T-cell (primary cell): ENCODE measurements at places on chromosomes 6 and 20.

DNA sequence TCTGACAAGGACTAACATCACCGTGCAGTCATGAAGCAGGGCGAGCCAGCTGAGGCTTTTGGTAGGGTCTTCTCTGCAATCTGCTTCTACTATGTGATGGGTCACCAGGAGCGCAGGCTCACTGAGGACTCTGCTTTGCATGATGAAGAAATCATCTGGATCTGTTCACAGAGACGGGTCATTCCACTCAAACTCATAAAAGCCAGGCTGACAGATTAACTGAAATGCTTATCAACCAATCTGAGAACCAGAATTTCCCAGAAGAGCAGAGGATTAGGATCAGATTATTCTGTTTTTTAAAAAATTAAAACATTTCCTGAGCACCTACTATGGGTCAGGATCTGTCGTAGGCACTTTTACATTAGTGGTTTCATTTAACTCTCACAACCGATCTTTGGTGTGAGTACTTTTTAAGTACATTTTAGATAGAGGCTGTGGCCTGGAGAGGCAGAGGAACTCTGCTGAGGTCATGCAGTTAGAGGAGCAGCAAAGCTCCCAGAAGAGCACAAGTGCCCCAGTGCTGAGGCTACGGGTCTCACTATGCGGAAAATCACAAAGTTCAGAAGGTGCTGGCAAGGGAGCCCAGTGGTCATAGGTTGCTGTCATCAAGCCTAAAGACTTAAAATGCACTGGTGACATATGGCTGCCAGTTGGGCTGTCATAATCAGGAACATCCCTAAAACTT lies 109.1 kb downstream of the BACH2 start:
- no peak for DNase-seq

DNA sequence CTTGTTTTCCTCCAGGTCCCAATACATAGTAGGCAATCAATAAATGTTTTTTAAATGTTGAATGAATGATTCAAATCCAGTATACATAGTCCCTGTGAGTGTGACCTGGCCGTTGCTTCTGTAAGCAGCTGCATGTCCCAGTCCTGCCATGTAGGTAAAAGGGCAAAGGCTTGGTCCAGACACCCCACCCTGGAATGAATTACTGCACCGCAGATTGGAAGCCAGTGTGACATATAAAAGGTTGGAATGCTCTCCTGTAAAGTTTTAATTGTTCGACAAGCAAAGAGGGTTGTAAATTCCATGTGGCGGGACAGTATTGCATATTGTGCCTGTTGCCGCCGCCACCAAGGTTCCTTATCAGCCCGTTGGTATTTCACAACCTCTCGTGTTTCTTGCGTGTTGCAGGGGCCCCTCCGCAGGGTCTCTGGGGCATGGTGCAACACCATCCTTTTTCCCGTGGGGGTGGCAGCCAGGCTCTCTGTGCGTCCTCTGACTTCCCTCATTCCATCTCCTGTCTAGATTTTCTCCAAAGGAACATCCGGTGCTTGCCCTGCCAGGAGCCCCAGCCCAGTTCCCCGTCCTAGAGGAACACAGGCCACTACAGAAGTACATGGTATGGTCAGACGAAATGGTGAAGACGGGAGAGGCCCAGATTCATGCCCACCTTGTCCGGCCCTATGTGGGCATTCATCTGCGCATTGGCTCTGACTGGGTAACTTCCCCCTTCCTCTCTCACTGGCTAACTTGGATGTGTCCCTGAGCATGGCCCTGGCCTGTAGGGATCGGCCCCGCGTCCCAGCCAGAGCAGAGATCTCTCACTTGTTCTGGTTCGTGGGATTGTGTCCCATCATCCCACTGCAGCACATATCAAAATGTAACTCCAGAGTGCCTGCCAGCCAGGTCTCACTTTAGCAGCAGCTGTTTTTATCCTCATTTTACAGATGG lies 20.3 kb downstream of the POFUT1 start:
- DNase-seq = no peak

DNA sequence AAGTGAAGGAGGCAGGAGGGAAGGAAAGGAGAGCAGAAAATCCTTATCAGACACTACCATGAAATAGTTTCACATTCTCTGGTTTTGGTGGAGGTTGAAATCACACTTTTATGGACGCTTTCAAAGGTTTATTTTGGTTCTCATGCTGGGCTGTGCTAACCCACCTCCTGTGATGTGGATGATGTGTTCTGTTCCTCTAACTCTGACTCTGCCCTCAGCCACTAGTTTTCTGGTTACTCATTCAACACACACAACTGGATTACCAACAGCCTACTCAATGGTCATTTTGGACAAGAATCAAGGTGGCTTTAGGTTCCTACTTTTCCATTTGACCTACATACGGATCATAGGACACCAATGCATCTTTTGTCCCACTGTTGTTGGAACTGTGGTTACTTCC lies 522.1 kb upstream of the BTBD3 start:
- no peak for DNase-seq

DNA sequence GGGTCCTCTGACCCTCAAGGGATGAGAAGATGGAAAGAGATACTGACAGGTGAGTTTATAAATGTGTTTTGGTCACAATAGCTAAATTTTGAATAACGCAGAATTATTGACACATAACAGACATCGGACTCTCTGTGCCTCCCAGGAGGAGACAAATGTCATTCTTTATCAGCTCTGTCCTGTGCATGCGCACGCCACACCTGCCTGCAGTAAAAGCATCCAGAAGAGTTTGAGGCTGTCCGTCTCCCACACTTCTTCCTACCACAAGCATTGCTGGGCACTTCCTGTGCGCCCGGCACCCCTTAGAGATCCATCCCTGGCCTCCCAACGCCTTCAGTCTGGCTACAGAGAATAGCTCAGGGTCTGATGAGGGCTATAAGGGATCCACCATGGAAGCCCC lies 81.5 kb upstream of the CST7 start:
- DNase-seq = no peak

DNA sequence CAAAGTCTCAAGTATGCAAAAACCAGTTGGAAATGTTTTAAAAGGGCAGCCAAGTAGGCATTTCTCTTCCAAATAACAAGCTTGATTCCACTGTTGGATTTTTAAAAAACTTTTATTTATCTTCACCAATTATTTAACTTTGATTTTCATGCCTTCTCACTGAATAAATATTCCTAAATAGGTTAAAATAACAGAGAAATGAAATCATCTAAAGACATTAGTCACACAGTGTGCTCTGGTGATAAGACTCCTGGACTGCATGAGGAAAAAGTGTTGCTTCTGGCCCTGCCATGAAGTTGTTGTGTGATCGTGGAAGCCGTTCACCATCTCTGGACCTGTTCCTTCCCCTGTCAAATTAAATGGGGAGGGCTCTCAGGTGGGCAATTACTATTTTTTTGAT lies 33.8 kb upstream of the IGF2R start:
- DNase-seq = no peak

DNA sequence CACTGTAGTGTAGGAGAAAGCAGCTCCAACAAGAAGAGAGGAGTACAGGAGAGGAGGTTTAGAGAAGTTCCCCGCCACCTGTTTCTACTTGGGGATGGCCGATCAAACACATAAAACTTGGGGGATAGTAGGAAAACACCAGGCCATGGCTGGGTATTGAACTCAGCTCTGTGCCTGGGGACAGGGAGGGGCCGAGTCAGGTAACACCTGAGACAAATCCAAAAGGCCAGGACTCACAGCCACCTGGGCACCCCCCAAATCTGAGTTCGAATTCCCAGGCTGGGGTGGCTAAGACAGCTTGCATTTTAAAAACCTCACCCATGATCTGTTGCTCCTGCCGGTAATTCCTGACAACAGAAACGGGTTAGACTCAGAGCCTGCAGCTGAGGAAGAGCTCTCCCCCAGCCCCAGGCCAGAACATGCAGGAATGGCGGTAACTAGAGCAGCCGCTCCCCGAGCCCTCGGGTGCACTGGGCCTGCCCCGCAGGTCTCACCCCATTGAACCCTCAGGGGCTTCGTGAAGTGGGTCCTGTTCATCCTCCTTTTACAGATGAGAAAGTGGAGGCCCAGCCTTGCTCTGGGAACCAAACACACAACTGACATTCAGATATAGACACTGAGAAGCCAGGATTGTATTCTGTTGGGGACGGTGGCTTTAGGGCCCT lies 61.0 kb downstream of the TCP11 start:
- no peak for DNase-seq
